ENCODE measurements at places on chromosomes 4 and X.

- no peak for DNase-seq
Observed at GRCh38 chr4:139607502-139608060, 51.6 kb upstream of the SETD7 start.

GRCh38 chr4:66430856-66431255 is 760.6 kb upstream of the EPHA5 start:
- no peak for DNase-seq

DNA sequence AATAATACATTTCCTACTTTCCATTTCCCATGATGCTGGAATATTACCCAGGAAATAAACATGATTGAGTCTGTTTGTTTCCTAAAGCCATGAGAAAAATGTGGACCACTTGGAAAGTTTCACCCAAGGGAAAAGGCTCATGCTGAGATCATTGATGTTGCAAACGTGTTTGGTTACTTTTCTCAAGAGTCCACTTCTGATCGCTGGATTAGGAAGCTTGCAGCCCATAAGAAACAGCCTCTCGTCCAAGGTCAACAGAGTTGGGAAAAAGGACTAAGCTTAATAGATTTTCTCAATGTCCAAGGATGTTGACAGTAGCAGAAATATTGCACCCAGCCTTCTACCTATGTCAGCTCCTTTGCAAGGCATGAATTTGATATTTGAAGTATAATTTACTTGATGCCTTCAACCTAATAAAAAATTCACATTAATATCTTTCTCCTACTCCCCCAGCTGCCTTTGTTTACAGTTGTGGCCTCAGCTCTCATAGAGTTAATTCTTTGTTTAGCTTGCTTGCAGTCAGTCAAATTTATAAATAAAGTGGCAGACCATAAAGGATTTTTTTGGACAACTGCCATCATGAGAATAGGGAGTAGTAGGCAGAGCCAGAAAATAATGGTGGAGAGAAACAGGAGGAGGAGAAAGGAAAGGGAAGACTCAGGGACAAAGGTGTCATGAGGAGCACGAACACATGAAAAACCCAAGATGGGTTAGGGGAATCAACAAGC is 65.6 kb upstream of the BLTP1 start:
- no peak for DNase-seq

GRCh38 chr4:128225148-128225547 is 62.5 kb downstream of the PGRMC2 start:
- DNase-seq: no peak

- DNase-seq: no peak
Observed at GRCh38 chrX:55213381-55213780, 6.8 kb upstream of the PAGE5 start.

DNA sequence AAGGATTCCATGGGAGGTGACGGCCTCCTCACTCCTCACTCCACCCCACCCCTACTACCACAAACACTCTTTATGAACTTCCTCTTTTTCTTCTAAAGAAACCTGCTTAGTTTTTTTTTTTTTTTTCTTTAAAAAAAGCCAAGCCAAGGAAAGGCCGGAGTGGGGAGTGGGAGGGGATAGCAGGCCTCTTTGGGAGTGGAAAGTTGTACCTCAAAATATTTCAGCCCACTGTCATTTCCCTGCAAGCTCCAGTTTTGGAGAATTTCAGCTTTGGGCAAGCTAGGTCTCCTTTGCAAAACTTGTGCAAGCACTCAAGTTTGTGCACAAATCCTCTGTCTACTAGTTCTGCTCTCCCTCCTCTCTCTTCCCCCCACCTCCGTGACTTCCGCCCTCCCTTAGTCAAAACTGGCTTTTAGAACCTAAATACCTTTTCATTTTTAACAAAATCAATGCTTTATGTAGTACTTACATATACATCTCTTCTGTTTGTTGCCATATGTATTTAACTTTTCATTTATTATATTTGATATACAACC is 512 bp upstream of the ANTXR2 start:
- DNase-seq: no peak

- no peak for DNase-seq
Observed at GRCh38 chr4:179751669-179752068, 2309.4 kb upstream of the AGA start.
